Cerebellar nuclear complex (tissue), 1 donor: ENCODE measurements at places on chromosomes 1 and 21.

DNA sequence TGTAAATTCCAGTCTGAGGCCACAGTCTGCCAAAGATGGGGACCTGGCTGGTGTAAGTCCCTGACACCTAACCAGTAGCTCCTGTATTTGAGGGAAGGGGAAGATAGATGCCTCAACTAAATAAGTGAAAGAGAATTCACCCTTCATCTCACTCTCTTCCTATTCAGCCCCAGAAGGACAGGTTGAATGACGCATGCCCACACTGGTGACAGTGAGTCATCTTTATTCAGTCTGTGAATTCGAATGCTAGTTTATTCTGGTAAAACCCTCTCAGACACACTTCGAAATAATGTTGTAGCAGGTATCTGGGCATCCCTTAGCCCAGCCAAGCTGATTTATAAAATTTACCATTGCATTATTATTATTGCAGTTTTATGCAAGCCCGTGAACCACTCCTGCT lies 617.0 kb upstream of the PRMT6 start:
- no peak for DNase-seq

GRCh38 chr1:197400522-197400902 lies 132.5 kb downstream of the CRB1 start:
- DNase-seq, result no peak

GRCh38 chr1:162982364-162982763 lies 86.8 kb upstream of the RGS4 start:
- no peak for DNase-seq

GRCh38 chr1:230868736-230869385 lies 540 bp upstream of the C1orf198 start:
- DNase-seq, result no peak

DNA sequence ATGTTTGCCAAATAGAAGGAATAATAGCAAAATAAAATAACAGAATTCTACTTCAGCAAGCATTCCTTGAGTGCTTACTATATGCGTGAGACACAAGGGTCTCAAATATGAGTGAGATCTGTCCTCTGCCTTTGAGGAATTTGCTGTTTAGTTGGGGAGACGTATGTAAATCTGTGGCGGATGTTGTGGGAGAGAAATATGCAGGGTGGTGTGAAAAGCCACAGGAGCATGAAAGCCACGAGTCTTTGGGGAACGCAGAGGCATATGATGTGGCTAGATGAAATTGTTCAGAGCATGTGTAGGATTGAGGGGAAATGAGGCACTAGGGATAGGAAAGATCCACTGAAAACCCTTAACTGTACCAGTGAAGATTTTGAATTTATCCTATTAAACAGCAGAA lies 244.4 kb downstream of the PBX1 start:
- no peak for DNase-seq

DNA sequence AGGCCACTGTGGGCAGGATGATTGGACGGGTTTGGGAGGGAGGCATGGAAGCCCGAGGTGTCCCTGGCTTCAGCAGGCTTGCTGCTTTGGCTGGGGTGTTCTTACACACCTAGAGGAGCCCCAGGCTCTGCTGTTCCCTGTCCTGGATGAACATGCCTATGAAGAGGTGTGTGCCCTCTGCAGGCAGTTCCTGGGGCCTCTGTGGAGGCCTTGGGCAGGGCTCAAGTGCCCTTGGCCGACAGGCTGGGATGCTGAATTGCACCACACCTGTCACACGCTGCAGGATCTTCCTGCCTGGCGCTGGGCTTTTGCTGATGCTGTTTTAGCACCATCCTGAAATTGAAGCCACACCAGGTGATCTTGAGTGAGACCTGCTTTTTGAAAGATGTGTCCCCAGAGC lies 415.0 kb upstream of the VAMP3 start:
- no peak for DNase-seq

- DNase-seq, result no peak
These were observed 22.9 kb downstream of the S1PR1 start for GRCh38 chr1:101259744-101260148.

- DNase-seq, result no peak
These were observed 33.6 kb upstream of the GPR52 start for GRCh38 chr1:174414203-174414602.

- no peak for DNase-seq
These were observed 89.5 kb downstream of the DENND1B start for GRCh38 chr1:197685785-197686184.
